ENCODE measurements at places on chromosomes 3 and 15.

DNA sequence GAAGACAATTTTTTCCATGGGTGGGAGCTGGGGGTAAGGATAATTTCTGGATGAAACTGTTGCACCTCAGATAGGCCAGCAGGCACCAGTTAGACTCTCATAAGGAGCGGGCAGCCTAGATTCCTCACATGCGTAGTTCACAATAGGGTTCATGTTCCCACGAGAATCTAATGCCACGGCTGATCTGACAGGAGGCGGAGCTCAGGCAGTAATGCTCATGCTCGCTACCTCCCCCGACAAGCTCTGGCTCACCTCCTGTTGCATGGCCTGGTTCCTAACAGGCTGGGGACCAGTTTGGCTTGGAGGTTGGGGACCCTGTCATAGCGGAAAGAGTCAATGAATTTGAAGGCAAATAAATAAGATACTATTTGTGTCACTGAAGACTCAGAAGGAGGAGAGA is 105.5 kb downstream of the PLD1 start:
- DNase-seq, result no peak

DNA sequence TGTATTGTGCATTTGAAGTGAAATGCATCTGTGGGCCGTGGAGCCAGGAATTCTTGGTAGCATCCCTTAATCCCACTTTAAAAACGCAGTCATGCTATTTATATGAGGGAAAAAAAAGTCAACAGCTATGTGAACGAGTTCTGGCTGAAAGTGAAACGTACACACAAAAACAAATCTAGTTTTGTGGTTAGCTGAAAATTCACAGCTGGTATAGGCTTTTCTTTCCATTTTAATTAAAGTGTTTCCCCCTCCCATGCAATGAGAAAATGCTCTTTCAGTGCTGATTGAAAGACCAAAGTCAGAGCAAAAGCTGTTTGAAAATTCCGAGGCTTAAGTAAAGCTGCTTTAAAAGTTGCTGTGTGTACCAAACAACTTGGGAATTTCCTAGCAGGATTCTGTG is 297.4 kb downstream of the PLCL2 start:
- no peak for DNase-seq

GRCh38 chr3:89179355-89180001 is 72.1 kb downstream of the EPHA3 start:
- DNase-seq, result no peak

DNA sequence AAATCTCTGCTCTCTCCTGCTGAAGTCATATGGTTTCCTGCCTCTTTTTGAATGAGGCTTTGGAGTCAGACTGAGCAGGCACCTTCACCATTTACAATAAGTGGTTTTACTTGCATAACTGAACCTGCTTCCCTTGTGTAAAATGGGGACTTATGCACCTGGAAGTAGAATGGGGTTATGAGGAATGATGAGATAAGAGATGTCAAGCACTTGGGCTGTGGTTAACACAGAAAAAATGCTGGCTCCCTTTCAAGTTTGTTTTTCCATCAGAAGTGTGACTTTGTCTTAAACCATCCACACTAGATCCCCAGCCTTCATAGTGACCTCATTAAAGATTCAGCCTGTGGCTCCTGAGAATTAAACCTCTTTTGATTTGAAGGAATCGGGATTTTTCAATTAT is 5.2 kb downstream of the EXOSC7 start:
- no peak for DNase-seq

DNA sequence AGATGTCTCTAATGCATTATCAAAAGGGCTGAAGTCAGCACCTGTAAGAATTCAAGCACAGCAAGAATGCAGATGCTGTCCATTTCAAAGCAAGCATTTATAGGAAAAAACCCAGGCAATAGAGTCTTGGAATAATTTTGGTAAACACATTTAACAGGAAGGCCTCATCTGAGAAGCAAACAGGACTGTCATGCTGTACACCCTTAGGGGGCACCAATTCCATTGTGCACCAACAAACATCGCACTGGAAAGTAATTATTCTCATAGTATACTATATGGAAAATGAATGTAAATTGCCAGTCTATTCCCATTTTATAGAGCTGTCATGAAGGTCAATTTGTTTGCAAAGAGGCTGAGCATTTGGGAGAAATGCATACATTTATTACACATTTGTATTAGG is 247.3 kb upstream of the SUCLG2 start:
- DNase-seq, result no peak

DNA sequence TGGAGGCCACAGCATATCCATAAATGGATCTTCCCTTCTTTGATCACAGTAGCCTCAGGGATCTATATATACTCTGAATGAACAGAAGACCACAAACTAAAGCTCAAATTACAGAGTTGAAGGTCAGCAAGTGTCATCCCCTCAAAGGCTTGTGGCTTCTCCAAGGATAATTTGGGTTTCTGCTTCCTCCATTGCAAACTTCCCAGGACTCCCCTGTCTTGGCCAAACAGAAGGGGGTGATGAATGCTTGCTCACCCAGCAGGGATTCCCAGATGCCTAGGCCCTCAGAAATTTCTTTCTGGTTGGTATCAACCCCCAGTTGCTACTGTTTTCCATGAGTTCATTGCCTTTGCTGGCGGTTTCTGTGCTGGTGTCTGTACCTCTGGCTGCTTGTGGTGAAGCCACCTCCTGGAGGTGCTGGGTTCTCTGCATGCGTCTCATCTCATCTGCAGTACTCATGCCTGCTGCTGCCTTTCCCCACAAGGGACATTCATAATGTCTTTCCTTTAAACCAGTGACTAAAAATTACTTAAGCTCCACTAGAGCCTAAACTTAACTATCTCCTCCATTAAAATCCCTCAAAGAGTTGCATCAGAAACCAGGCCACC is 17.7 kb downstream of the ENTPD3 start:
- DNase-seq, result no peak

- DNase-seq, result no peak
Observed at GRCh38 chr3:168117853-168118313, 22.2 kb upstream of the GOLIM4 start.

DNA sequence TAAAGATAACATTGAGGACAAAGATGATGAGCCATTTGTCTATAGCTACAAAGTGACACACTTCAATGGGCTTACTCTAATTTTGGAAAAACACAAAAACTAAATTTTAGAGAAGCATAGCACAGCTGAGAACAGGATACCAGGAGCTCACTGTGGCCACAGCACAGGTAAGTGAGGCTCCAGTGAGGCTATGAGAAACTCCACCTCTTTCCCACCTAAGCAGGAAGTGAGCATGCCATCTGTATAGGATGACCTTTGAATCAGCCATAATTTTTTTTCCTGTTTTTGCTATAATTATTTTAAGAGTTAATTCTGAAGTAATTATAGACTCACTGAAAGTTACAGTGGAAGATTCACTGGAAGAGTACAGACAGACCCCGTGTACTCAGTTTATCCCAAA is 82.1 kb upstream of the DCLK3 start:
- DNase-seq, result no peak

DNA sequence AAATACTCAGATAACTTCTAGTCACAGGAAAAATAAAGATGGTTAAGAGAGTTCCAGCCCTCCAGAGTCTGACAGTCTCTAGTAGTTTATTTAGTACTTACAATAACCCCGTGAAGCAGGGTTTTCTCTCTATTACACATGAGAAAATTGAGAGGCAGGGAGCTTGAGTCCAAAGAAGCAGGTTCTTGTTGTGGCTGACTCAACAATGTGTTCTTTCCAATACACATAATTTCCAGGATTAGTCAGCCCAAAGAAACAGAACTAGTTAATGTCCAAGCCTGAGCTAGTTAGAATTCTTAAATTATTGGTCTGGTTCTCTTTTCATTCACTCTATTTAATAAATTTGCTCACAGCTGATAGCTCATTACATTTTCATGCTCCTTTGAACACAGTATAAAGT is 49.9 kb downstream of the ALDH1A2 start:
- DNase-seq, result no peak

DNA sequence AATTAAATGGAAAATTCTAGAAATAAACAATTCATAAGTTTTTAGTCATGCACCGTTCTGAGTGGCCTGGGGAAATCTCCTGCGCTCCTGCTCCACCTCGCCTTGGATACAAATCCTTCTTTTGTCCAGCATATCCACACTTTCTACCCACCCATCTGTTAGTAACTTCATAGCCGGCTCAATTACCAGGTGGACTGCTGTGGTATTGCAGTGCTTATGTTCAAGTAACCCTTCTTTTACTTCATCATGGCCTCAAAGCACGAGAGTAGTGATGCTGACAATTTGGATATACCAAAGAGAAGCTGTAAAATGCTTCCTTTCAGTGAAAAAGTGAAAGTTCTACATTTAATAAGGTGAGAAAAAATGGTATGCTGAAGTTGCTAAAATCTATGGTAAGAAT is 142.3 kb upstream of the CHL1 start:
- no peak for DNase-seq

- no peak for DNase-seq
Observed at GRCh38 chr3:129039271-129040038, 21.1 kb upstream of the GP9 start.

GRCh38 chr15:72237029-72237852 is 6.3 kb upstream of the PKM start:
- no peak for DNase-seq

DNA sequence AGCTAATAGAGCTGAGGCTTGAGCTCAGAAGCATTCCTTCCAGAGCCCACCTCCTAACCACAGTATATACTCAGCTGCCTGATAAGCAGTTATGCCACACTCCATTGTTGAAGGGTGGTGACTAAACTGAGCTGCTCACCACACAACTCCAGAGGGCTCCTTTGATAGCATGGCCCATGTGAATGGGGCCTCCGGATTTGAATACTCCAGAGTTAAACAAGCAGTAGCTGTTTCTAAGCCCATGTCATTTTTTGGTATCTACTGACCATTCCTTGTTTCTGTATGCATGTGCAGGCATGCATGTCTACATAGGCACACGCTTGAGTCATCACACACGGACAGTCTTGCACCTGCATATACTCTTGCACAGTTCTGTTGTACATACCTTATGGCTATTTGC is 28.9 kb downstream of the IGSF10 start:
- DNase-seq, result no peak

DNA sequence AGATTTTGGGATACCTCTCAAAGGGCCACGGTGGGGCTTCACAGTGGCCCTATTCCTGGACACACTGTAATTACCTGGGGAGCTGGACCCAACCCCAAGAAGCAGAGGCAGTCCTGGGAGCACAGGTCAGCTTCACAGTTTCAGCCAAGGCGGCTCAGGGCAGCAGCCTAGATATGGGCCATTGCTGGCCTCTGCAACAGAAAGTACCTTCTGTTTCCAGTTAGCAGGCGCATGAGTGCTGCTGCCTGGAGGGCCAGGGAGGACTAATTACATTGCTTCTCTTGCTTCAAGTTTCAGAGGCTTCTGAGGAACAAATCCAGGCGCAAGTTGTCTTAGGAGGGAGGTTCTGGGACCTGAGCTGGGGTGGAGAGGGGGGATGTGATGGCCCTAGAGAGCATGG is 13.5 kb upstream of the DUSP7 start:
- no peak for DNase-seq

DNA sequence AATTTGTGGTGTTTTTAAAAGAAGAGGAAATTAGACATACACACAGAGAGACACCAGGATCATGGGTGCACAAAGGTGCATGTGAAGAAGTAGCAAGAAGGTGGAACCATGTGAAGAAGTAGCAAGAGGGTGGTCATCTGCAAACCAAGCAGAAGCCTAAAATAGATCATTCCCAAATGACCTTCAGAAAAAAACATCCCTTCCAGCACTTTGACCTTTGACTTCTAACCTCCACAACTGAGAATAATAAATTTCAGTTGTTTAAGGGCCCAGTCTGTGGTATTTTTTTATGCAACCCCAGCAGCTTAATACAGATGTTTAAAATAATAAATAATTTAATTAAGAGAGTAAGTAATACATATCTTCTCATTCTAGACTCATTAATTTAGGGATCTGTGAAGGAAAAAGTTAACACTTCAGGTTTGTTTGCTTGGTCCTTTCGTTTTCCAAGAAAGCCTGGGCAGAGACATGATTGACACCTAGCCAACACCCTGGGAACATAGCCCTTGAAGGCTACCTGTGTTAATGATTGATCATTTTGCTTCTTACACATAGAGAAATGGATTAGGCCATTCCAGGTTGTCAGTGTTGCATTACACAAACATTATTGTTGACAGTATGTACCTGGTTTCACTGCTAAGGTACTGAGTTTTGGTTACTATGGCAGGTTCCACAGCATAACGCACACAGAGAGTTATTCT is 1331.2 kb upstream of the GBE1 start:
- DNase-seq, result no peak

All from naive B cell (primary cell).